Activated CD8-positive, alpha-beta memory T cell treated with anti-CD3 and anti-CD28 coated beads for 1 hour (primary cell): ENCODE measurements at places on chromosomes 5 and 9.

DNA sequence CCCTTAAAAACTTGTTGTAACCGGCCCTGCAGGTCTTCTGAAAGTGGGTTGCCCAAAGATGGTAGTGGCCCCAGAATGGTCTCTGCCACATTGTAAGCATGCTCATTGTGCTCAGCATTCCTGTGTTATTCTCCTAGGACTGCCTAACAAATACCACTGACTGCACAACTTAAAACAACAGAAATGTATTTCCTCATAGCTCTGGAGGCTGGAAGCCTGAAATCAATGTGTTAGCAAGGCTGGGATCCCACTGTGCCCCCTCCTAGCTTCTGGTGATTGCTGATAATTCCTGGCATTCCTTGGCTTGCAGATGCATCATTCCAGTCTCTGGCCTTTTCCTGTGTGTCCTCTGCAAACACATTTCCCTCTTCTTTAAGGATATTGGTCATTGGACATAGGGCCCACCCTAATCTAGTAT lies 3.4 kb upstream of the GCNT4 start:
- DNase-seq, result no peak

- peak; percentile 69 for DNase-seq
Observed at GRCh38 chr5:43042176-43042625, 2.1 kb upstream of the ANXA2R start.

DNA sequence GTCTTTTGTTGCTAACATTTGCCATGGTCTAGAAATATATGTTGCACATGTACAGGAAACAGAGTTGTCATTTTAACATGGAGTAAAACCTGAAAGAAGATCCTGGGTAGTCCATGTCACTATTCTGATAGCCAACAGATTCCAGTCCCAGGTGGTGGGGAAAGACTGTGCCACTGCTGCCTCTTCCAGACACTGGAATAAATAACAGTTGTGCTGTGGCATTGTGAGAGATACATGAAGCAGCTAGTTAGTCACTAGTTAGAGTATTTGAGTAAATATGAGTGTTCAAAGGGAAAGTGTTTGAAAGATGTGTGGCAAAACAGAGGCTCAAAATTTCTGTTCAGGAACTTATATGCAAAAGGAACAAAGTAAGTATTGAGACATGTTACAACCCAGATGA lies 1408.3 kb downstream of the EFNA5 start:
- no peak for DNase-seq

GRCh38 chr9:116243708-116244107 lies 90.1 kb downstream of the PAPPA start:
- DNase-seq, result no peak

DNA sequence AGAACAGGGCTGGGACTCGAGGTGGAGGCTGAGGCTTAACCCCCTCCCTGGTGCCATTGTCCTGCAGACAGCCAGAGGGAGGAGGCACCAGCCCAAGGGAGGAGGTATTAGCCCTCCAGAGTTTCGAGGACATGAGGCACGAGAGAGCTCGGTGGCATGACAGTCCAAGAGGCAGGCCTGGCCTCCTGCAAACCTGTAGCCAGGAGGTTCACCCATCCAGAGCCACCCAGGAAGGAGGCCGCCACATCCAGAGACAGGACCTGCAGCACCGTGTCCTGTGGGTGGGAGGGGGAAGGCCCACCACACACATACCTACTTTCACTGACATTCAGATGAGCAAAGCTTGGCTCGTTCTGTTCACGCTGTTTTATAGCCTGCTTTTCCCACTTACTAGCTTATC lies 75.2 kb upstream of the ADAMTS2 start:
- DNase-seq, result no peak

DNA sequence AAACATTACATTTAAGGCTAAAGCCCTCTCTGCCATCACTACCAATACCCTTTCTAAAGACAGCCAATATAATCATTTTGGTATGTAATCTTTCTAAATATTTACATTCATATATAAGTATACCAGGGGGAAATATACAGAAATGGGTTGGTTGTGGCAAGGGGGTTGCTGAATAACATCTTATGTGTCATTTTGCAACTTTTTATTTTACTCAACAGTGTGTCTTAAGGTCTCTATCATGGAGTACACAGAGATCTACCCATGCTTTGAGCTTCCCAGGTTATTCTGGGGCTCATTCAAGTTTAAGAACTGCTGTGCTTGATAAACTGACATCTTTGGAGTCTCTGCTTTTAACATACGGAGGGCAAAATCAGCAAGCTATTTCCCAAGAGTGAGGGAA lies 7.4 kb upstream of the FAT2 start:
- no peak for DNase-seq

- DNase-seq, result no peak
Observed at GRCh38 chr9:98997604-98998003, 53.9 kb downstream of the COL15A1 start.

DNA sequence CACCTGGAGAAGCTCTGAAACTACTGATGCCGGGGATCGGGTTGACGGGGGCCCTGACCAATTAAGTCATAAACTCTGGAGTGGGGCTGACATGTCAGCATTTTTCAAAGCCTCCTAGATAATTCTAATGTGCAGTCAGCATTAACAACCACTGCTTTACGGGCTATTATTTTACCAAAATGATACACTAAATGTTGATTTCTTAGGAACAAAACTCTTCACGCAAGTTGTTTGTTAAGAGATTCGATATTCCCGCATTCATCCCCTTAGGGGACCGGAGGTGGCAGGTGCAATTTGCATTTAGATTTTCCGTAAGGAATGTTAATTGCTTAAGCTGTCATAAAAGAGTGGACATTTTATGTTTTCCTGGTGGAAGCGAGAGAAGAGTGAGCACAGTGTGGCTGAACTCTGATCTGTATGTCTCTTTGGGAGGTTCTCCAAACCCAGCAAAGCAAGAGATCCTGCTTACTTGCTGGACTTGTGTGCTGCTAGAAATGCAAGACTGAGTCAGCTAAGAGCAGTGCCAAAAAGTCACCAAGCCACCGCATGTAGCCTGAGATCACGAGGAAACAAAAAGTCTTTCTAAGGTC lies 77.6 kb downstream of the UGCG start:
- DNase-seq, result no peak

- no peak for DNase-seq
Observed at GRCh38 chr9:69549310-69550202, 122.6 kb downstream of the APBA1 start.

DNA sequence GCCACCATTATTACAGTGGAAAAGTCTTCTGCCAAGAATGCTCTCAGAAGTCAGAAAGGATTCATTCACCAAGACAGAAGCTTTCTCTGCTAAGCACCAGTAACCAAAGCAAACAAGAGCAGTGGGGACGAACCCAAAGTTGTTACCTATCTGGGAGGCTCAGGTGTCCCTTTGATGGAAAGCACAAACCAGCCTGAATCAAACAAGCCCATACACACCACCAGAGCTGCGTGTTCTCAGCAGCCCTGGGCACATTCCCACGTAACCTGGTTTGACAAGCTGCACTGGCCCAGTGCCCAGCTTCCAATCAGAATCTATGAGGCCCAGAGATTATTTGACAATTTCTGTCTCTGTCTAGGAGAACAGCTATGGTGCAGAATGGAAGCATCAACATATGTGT lies 252.6 kb downstream of the ACTL7B start:
- no peak for DNase-seq

GRCh38 chr5:131776450-131776849 lies 20.4 kb downstream of the FNIP1 start:
- DNase-seq, result no peak

DNA sequence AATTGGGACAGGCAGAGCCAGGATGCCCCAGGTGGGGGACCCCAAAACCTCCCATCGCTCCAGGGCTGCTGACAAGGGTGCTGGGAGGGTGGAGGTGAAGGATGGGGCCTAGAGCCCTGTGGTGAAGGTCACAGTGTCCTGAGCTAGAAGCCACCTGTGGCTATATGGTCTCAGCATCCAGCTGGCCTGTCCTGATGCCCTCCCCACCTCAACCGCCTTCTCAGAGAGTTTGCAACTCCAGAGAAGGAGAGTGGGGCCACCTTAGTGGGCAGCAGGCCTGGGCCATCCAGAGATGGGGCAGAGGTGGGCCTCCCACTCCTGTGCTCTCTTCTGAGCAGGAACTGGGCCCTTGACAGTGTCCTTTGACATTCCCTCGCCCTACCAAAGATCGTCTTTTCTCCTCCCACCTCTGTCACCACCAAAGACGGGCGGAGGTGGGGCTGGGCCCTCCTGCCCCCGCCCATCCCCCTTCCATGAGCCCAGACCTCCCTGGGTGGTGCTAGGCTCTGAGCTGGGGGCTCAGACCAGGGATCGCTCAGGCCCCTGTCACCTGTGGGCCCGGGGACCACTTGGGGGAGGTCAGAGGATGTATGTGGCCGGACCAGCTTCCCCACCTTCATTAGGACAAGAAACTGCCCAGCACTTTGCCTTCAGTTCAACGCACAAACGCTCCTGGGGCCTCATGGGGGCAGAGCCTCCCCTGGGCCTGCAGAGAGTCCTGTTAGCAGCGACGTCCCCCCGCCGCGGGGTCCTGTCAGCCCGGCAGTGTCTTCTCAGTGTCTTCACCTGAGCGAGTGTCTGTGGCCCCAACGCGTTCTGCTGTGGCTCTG lies 10.0 kb upstream of the DOLPP1 start:
- DNase-seq, result no peak

GRCh38 chr5:104909803-104910202 lies 1347.2 kb upstream of the NUDT12 start:
- no peak for DNase-seq

DNA sequence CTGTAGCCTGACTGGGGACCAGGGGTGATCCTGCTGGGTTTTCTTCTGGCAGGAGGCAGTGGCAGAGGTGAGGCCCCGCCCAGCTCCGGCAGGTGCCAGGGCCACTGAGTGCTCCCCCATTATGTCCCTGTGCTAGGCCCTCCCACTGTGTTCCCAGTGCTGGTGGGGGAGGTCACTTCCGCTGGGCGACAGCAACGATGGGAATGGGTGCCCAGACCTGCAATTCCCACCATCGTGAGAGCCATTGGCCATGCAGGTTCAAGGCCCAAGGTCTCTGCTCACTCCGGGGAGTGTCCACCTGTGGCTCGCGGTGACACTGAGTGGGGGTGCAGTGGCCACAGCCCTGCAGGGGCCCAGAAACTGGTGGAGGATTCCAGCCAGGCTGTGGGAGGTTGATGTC lies 98.6 kb downstream of the RXRA start:
- DNase-seq, result no peak

- DNase-seq, result no peak
Observed at GRCh38 chr5:5298068-5298633, 124.3 kb upstream of the ICE1 start.

DNA sequence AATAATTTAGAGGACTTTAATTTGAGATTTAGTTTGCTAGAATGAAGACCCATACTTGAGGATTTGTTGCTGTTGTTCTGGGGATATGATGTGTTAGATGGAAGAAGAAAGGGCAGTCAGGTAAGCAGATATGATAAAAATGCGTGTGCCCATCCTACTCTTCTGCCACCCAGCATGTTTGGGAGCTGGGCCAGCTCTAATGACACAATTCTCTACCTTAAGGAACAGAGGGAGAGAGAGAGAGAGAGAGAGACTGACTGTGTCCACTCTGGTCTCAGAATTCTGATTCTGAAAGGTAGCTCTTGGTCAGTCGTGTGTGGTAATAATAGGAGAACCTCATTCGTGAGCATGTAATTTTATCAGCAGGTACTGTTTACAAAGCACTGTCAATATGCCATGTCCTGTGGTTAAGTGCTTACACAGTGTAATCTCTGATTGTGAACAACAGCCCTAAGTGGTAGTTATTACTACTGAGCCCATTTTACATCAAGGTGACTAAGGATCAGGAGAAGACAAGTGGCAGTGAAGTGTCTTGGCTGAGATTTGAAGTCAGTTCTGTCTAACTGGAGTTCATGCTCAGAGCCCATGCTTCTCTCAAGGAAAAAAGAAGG lies 307.4 kb upstream of the SEMA6A start:
- no peak for DNase-seq

DNA sequence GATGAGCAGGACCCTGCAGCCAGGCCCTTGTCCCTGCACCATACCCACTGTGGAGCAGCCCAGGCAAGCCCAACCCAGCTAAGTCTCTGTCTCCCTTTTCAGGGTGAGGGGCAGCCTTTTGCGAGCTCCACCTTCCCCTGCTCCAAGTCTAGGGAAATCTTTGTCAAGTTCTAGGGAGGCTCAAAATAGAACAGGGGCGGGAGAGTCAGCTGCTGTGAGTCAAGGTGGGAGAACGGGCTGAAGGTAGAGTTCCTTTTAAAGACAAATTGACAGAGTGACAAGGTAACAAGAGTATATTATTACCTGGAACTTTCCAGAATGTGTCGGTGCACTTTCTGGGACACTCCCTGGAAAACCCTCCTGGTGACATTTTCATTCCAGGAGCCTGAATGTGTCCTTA lies 64.7 kb downstream of the KCNT1 start:
- no peak for DNase-seq

GRCh38 chr5:108238936-108239887 lies 142.7 kb downstream of the FBXL17 start:
- no peak for DNase-seq

GRCh38 chr5:97022898-97023297 lies 87.0 kb downstream of the LNPEP start:
- DNase-seq, result no peak

GRCh38 chr5:33969572-33970452 lies 14.7 kb downstream of the SLC45A2 start:
- DNase-seq, result no peak

- no peak for DNase-seq
Observed at GRCh38 chr9:104774132-104774531, 10.2 kb downstream of the NIPSNAP3B start.

- no peak for DNase-seq
Observed at GRCh38 chr5:154829589-154830218, 20.7 kb downstream of the FAXDC2 start.

DNA sequence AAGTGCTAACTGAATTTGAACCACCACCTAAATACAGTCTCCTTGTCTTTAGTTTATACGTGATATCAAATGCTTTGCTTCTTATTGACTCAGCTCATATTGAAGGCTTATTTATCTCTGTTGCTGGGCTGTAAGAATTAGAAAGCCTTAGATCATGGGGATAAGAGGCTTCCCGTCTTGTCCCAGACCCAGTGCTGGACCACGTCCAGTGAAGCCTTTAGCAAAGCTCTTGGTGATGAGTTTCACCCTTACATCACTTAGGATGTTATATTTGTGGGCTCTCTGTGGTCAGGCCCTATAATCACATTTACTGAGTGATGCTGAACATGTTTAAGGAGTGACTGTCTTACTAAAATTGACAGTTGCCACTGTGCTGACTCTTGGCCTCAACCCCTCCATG lies 11.2 kb downstream of the FAM240B start:
- DNase-seq, result no peak

- DNase-seq, result no peak
Observed at GRCh38 chr9:86705490-86705889, 241.8 kb downstream of the GAS1 start.

DNA sequence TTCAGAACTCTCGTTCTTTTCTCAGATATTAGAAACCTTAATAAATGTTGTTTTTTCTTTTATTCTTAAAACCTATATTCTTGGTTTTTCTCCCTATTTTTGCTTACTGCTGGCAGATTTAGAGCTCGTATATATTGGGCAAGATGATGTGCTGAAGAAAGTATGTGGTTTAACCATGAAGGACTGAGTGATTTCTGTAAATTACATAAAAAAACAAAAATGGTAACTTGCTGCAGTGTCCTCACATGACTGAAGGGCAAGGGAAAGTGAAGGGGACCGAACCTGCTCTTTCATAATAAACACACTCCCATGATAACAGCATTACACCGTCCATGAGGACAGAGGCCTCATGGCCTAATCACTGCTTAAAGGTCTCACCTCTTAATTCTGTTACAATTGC lies 393.8 kb upstream of the ZNF608 start:
- no peak for DNase-seq
